ENCODE measurements at places on chromosomes 1 and 21. TPM values are rescaled to one million over a fixed set of nuclear protein-coding genes. Genes with fewer than 3 reads are reported as not detected.
A peak's percentile ranks its signal among the peaks of the same experiment; 100 is the strongest.

Gene TP73
- 13.0 TPM for total RNA-seq

Gene HFM1
- total RNA-seq, result 10.2 TPM

Gene FLVCR1
- total RNA-seq, result 33.4 TPM

Gene C1orf56
- total RNA-seq, result 1.8 TPM

Gene SGIP1
- 75.2 TPM for total RNA-seq

Gene KRTAP19-3
- not detected for total RNA-seq

Gene AGBL4
- total RNA-seq, result 3.5 TPM

Gene PRR9
- not detected for total RNA-seq

- no peak for DNase-seq
Measured at GRCh38 chr21:46369520-46370235, 45.7 kb downstream of the PCNT start.

DNA sequence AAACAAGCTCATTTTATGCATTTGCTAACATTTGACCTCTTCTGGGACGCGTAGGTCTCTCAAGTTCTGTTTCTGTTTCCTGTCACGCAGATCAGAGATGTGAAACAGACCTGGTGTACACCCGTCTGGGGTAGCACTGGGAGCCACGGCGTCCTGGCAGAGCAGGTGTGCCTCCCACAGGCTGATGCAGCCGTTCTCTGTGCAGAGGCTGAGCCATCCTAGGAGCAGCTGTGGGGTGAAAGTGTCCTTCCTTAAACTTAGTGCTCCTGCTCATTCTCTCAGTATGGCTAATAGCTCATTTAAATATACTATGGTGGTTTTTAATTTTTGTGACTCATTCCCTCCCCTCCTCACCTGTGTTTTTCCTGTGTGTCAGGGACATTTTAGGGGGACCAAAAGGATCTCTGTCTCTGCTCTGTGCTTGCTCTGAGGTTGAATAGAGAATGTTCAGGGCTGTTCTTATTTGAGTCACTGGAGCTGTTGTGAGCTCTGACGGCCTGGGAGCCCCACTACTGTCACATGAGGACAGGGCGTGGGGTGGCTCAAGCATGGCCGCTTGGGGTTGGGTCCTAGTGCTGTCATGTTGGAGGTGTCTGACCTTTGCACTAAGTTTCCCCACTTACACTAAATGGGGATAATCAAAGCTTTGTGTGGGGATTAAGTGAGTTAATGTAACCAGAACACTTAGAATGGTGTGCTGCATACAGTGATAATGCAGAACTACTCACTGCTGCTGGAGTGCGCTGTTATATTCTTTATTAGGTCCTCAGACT lies 43.0 kb downstream of the GALNT2 start:
- DNase-seq, result no peak

- DNase-seq, result no peak
Measured at GRCh38 chr1:161483361-161483760, 21.9 kb upstream of the FCGR2A start.

DNA sequence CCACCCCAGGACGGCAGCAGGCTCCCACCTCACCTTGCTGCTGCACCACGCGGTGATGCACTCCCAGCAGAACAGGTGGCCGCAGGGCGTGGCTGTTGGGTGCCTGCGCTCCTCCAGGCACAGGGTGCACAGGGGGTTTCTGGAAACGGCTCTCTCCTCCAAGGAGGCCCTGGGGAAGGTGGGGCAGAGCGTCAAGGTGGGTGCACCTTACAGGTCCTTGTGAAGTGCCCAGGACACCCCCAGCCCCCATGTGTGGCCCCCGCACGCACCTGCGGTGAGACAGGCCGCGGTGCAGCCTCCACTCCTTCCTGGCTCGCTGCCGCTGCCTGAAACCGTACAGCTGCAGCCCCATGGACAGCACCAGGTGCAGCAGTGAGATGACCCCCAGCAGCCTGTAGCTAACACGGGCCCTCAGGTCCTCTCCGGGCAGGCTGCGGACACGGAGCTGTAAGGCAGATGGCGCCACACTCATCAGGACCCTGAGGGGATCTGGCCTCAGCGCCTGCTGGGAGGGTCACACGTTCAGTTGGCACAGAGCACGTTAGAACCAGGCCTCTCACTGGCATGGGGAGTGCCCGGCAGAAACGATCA lies 5.8 kb downstream of the PEX10 start:
- peak; percentile 55 for DNase-seq

DNA sequence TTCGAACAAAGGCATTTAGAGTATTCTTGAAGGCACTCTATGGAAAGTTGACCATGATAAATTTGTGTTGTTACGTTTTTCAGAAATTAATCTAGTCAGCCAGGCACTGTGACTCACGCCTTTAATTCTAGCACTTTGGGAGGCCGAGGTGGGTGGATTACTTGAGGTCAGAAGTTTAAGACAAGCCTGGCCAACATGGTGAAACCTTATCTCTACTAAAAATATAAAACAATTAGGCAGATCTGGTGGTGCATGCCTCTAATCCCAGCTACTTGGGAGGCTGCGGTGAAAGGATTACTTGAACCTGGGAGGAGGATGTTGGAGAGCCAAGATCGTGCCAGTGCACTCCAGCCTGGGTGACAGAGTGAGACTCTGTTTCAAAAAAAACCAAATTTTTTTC lies 130.6 kb upstream of the BRINP3 start:
- DNase-seq, result no peak

DNA sequence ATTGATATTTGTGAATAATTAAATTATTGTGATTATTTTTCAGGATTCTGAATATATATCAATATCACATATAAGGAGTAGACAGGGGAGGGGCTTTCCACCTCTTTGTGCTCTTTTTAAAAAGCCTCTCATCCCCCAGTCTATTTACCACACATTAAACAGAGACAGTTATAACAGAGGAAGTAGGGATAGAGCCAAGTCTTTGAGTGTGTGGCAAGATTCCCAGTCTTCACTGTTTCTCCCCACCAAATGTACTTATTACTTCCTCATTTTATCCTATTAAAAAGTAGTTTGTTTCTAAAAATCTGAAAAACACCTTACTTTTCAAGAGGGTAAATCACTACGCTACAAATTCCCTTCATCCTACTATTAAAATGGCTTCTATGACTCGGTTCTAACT lies 46.7 kb downstream of the EPS15 start:
- no peak for DNase-seq

- DNase-seq, result no peak
Measured at GRCh38 chr1:179968994-179969919, 14.6 kb downstream of the CEP350 start.

DNA sequence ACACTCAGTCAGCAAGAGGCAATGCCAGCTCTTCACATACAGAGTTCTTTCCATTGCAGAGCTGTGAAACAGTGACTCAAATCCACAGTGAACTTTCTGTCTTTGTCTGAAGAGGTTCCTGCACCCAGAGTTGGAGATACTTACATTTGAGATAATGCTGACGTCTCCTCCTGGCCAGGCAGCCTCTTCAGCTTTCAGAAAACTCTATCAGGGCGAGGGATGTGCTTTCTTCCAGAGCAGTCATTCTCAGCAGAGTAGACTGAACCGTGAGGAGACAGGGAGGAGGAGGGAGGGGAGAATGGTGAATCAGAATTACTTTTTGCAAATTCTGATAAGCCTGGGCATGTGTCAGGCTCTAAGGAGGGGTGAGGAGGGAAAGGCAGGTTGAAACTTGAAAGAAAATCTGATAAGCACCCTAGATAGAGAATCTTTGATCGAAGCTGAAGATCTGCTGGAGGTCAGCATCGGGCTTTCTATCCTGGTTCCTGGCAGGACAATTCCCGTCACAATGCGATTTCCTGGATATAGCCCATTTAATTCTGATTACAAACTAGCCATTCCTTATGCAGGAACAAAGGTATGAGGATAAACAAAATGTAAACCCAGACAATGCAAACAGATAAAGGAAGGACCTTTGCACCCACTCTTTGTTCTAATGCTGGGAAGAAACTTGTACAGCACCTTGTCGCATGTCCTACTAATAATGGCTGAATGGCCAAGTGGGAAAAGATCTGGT lies 18.9 kb upstream of the NID1 start:
- DNase-seq, result no peak

- DNase-seq, result no peak
Measured at GRCh38 chr1:90753556-90753955, 36.5 kb upstream of the BARHL2 start.

GRCh38 chr1:112034277-112034676 lies 44.8 kb upstream of the KCND3 start:
- no peak for DNase-seq

GRCh38 chr1:160789702-160790611 lies 6.0 kb upstream of the LY9 start:
- DNase-seq, result no peak

GRCh38 chr21:29801122-29801521 lies 138.7 kb downstream of the GRIK1 start:
- no peak for DNase-seq

- no peak for DNase-seq
Measured at GRCh38 chr1:83102630-83103071, 896.3 kb downstream of the TTLL7 start.

DNA sequence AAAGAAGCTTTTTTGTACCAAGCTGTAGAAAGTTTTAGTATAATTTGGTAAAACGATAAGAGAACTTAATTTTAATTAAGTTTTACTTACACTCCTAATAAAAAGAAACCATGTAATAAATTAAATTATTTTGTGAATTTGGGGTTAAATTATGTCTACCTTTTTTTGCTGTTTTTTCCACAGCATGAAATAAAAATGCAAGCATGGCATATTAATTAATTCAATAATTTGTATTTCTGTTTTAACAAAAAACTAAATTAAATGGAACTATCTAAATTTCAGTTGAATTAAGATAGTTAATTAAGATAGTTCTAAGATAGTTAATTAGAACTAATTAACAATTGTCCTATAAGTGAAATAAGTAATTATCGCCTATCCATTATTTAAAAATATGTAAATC lies 39.4 kb downstream of the VANGL2 start:
- no peak for DNase-seq

DNA sequence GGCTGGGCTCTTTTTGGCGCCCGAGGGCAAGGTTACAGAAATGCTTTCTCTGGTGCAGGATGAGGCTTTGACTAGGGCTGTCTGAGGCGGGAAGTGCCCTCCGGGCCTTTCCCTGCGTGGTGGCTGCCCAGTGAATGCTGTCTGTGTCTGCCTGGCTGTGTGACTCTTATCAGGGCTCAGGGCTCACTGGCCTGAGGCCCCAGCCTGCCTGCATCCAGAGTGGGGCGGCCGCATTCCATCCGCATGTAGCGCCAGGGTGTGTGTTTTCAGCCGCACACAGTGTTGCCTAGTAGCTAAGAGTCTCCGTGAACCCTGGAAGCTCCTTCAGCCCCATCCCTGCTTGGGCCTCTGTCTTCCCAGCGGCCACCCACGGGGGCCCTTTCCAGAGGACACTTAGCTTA lies 59.1 kb downstream of the FAAP20 start:
- DNase-seq, result no peak

DNA sequence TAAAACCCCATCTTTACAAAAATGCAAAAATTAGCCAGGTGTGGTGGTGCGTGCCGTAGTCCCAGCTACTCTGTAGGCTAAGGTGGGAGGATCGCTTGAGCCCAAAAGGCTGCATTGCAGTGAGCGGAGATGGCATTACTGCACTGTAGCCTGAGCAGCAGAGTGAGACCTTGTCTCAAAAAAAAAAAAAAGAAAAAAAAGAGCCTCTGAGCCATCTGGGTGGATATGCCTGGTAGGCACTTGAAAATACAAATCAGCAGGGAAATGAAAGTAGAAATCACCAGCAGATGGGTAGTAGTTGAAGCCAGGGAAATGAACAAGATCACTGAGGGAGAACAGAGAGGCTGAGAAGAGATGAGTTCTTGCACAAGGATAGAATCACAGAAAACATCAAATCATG lies 131.0 kb upstream of the HMCN1 start:
- DNase-seq, result no peak
